NCI-H1417 (cell line): ENCODE measurements at places on chromosomes 13 and 19.

DNA sequence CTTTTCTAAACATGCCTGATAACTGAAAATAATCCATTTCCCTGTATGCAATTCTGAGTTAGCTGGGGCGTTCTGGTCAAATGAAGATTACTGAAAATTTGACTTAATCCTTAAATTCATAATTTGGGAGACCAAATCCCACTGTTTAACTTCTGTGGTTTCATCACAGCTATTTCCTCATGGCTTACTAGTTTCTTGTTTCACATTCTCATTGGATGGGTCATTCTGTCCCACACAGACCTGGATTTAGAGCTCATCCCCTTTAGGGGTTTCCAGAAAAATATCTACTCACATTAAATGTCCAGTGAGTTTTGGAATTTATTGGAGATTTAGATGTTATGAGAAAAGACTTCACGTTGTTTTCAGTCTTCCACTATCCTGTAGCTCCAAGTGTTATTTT lies 709.3 kb upstream of the KLHL1 start:
- no peak for DNase-seq

GRCh38 chr13:66344805-66345517 lies 885.2 kb downstream of the PCDH9 start:
- no peak for DNase-seq

- DNase-seq, result no peak
Measured at GRCh38 chr13:113890774-113891480, 27.1 kb upstream of the GAS6 start.

DNA sequence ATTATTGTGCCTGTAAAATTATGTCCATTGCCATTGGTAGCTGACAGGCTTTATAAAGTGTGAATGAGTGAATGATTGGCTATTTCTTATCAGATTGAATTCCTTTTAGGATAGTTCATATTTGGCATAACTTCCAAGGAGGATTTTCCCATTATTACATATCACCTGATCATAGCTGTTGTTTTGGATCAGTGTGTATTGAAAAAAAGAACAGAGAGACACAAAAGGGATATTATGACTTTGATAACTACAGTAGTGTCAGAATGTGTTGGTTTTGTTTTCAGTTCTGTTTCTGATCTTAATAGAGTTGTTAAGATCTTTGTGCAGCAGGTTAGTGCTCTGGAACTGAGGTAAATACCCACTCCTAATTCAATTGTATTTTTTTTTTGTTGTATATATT lies 103.8 kb downstream of the LRCH1 start:
- DNase-seq, result no peak

GRCh38 chr13:30648522-30649012 lies 30.8 kb downstream of the USPL1 start:
- no peak for DNase-seq

DNA sequence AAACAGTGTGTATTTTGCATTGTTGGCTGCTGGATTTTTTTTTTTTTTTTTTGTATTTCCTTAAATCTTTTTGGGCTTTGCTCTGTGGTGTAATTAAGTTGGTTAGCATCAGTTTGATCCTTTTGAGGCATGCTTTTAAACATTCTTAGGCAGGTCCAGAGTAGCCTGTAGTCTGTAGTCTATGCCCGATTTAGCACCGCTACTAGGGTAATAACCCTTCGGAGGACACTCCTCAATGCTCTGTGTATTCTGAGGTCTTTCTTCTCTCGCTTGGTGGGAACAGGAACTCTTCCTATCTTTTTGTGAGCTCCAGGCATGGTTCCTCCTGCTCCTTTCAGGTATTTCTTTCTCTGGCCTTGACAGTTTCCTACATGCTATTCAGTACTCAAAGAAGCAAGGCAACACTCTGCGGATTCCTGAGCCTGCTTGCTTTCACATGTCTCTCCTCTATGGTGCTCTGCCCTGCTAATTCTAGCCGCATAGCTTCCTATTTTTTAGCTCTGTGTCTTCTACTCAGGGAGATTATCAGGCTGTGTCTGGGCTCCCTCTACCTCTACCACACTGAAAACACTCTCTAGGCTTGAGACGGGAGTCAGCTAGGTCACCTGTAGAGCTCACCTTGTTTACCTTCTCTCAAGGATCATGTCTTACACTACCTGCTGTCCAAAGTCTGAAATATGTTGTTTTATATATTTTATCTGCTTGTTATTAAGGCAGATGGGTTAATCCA lies 195.1 kb downstream of the NDFIP2 start:
- no peak for DNase-seq

GRCh38 chr13:47027780-47028437 lies 131.1 kb upstream of the HTR2A start:
- no peak for DNase-seq
